ENCODE measurements at places on chromosomes 7 and 10.

GRCh38 chr7:114843102-114843501, 78.8 kb upstream of the MDFIC start:
- no peak for DNase-seq

DNA sequence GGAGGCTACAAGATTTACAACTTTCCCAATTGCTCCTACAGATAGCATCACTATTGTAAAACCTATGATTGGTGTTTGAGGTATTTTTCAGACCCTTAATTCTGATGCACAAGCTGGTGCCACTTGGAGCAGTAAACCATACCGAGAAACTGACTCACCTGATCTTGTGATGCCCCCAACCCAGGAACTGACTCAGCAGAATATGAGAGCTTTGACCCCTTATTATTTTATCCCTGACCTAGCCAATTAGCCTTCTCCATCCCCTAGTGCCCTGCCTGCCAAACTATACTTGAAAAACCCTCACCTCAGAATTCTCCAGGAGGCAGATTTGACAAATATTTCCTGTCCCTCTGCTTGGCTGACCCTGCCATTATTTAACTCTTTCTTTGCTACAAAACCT, 585.9 kb upstream of the GHITM start:
- DNase-seq: no peak

DNA sequence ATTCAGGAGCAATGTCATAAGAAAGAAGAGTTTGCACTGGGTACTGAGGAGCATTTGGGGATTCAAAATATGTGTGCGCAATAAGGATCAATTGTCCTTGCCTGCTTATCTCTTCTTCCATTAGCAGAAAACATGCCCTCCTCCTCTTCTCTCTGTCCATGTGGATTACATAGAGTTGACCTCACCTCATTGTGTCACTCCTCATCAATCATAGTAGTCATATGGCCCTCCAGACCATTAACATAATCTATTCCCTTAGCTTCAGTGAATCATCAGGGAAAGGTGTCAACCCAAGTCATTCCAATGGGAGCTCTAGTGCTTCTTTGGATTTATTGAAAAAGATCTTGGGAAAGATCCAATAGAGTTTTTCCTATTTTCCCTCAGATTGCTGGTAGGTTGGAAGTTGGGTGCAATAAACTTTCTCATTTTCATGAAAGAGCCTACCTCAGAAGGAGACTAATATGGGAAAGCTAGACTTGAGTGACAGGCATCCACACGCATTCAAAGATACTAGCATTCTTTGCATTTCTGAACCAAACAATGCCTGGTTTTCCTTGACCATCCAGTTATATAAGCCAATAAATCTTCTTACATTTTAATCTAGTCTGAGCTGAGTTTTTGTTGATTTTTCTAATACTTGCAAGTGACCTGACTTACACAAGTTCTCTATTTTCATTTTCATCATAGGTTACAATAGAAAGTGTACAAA, 71.5 kb upstream of the FAM13C start:
- DNase-seq: no peak

- no peak for DNase-seq
Observed at GRCh38 chr7:34219153-34219718, 313.9 kb downstream of the BMPER start.

- DNase-seq: no peak
Observed at GRCh38 chr10:14360515-14360914, 29.8 kb upstream of the FRMD4A start.

All from activated CD4-positive, alpha-beta T cell treated with anti-CD3 and anti-CD28 coated beads, Interleukin-2, amount 50 U/mL, for 24 hours (primary cell).